Iris pigment epithelial cell (primary cell): ENCODE measurements at places on chromosomes 12 and 14.
A peak's percentile ranks its signal among the peaks of the same experiment; 100 is the strongest.

GRCh38 chr12:25957793-25958427, 572 bp upstream of the RASSF8 start:
- DNase-seq = peak; percentile 82

DNA sequence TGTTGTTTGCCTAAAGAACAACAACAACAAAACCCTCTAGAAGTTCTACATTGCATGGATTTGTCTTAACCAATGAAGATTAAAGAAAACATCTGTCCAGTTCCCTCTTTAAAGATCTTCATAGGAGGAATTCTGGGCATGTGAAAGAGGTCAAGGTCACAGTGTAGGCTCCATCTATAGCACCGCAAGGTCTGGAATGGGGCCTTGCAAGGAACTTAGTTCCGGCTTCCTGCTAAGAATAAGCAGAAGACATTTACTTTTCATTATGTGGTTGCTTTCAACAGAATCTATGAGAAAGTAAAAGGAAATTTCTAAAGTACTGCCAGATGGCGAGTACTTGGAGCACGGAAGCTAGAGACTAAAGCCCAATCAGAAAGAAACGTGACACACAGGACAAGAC, 57.2 kb upstream of the GNPNAT1 start:
- no peak for DNase-seq

- no peak for DNase-seq
These were observed 484.6 kb downstream of the AACS start for GRCh38 chr12:125549836-125550235.

DNA sequence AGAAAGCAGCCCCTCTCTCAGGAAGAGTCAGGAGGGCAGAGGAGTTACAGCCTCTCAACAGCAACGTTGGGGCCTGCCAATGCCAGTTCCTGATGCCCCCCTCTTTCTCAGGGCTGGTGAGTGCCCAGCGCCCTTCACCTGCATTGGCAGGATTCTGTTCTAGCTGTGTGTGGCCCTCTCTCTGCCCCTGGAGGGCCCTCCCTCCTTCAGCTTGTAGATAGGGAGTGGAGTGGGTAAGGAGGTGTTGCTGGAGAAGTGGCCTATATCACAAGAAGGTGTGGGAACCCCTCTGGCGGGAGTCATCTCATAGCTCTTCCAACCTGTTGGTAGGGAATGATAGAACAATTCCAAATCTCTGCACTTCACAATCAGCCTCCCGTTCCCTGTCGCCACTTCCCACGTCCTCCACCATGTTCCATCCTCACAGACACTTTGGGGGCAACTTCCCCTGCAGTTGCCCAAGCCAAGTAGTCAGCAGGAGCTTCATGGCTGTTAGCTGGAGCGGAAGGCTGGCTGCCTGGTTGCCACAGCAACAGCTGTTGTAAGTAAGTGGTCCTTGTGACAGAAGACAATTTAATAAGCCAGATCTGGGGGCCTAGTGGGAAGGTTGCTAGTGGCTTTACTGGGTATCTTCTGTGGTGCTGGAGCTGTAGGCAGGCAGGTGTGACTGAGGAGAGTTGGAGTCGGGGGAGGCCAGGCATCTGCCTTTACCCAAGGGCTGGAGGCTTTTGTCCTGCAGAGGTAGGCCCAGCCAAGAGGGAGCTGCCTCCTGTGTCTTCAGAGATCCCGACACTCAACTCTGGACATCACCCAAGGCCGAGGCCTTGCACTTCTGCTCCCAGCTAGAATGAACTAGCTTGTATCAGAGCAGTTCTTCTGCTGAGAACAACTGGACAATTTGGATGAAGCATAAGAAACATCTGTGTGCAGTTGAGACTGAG, 38.4 kb downstream of the GALNT16 start:
- DNase-seq = no peak

- DNase-seq = no peak
These were observed 8.9 kb downstream of the CLEC12A start for GRCh38 chr12:9980126-9980525.

GRCh38 chr14:75295061-75295461, 16.4 kb downstream of the FOS start:
- peak; percentile 56 for DNase-seq

GRCh38 chr14:41404126-41404525, 202.6 kb upstream of the LRFN5 start:
- DNase-seq = peak; percentile 6

DNA sequence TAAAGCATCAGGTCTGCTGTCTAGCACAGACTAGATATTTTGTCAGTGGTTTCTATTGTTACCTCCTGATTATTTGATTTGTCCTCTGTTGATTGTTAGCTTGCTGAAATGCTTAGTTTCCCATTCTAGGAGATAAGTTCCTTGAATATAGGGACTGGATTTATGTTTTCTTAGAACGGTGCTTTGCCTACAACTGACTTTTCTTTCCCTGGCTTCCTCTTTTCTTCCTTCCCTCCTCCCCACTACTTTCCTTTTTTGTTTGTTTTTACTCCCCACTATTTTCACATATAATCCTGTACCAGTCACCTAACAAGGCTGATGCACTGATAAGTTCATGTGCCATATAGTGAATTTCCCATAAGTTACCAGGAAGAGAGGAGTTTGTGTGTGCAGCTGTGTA, 58.5 kb upstream of the METAP2 start:
- no peak for DNase-seq

- no peak for DNase-seq
These were observed 205.8 kb upstream of the EEA1 start for GRCh38 chr12:93134893-93135285.

DNA sequence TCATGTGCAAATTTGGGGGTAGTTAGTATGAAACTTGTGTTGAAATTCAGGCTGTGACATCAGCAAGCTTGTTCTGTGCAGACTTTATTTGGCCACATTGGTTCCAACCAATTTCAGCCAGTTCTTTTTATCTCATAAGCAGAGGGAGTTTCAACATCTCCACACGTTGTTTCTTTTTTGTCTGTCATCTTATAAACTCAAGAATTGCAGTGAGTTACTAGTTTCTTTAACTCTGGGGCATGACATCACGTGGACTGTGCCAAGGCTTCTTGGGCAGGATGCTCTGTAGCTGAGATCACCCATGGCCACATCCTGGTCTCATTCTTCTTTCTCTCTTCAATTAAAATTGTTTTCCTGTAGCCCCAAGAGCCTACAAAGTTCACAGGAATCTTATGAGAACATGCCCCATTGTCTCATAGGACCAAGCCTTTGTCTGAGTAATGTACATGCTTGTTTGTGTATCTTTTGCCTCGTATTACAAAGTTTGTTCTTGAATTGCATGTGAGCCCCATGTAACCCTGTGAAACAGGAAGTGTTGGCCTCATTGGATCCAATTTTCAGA, 982.0 kb upstream of the TMEM132C start:
- peak; percentile 51 for DNase-seq

- DNase-seq = no peak
These were observed 254.0 kb upstream of the NOVA1 start for GRCh38 chr14:26851793-26852192.

GRCh38 chr14:29896354-29896821, 31.3 kb downstream of the PRKD1 start:
- no peak for DNase-seq

DNA sequence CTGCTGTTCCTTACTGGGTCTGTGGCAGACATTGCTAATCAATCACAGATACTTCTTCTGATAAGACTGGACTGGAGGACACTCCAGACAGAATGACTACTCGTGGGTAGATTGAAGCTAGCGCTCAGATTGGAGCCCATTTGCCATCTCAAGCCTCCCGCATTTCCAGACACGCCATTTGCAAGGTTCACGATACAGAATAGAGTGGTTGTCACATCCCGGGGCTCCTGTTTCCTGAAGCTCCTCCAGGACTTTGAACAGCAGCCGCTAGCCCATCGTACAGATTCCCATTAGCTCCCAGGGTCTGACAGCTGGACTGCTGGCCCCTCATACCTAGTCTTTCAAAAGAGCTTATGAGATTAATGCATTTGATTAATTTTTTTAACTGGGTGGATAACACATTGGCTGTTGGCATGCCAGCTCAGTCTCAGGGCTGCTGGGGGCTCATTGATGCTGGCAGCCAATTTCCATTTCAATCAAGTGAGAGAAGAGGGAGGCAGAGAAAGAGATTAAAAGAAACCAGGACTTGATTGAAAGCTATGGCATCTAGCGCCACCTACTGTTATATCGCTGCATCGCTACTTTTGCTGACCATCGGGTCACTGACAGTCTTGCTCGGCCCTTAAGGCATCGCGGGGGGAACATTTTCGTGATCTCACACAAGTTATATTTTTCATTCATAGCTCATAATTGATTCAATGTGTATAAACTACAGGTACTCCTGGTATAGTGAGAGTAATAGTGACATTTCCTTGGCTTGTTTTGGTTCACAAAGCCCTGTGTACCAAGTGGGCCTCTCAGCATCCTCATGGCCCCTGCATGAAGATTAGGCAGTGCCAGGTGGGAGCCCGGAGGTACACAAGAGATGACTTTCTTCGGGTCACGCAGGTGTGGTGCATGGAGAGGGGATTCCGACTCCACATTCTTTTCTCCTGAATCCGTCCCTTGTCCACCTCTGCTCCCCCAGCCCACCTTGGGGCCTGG, 78.6 kb downstream of the CCDC60 start:
- peak; percentile 59 for DNase-seq

DNA sequence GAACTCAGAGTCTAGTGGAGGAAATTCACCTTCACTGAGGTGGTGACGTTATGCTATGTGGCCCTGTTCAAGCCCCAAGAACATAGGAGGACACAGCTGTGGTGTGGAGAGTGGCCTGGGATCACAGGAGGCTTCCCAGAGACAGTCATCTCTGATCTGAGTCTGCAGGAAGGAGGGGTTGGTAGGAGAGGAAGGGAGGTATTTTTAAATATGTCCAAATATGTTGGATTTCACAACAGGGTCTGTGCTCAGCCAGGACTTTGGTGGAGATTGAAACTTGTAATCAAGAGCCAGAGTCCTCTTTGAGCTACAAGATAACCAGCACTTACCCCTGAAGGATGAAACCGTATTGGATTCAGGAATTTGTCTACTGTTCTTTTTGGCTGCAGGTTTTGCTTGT, 26.4 kb upstream of the MED13L start:
- peak; percentile 48 for DNase-seq

GRCh38 chr12:128644664-128645296, 179.0 kb downstream of the SLC15A4 start:
- no peak for DNase-seq

GRCh38 chr14:74217672-74218448, 21.4 kb upstream of the VSX2 start:
- peak; percentile 54 for DNase-seq

GRCh38 chr12:52268212-52268611, 6.2 kb upstream of the KRT86 start:
- DNase-seq = no peak

GRCh38 chr12:88433997-88434703, 146.1 kb downstream of the KITLG start:
- peak; percentile 44 for DNase-seq

- peak; percentile 75 for DNase-seq
These were observed 238.7 kb downstream of the AKAP6 start for GRCh38 chr14:32567543-32568384.

DNA sequence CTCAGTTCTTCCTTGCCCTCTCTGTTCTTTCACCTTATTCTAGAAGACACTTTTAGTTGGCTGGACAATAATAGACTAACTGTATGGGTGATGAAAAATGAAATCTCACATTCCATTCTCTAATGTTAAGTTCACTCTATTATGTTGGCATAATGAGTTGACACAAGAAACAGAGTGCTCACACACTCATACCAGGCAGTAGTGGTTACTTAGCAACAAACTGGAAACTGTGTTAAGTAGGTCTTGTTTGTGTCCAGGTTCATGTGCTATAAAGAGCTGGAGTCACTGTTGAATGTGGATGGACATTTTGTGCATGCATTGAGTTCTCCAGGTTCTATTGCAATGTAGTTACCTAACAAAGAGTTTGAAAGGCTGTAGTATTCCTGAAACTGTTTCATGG, 16.9 kb upstream of the PPP4R4 start:
- DNase-seq = no peak

DNA sequence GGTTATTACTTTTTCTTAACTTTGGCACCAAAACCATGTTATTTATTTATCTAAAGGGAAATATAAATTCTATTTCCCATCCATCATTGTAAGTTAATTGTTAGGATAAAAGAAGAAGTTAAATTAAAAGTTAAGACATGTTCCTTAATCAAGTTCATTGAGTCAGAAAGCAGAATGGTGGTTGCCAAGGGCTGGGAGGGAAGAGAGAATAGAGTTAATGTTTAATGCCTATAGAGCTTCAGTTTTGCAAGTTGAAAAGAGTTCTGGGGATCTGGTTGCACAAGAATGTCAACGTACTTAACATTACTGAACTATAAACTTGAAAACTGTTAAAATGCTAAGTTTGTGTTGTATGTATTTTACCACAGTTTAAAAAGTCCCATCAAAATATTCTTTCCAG, 63.2 kb upstream of the NR2C1 start:
- DNase-seq = no peak

DNA sequence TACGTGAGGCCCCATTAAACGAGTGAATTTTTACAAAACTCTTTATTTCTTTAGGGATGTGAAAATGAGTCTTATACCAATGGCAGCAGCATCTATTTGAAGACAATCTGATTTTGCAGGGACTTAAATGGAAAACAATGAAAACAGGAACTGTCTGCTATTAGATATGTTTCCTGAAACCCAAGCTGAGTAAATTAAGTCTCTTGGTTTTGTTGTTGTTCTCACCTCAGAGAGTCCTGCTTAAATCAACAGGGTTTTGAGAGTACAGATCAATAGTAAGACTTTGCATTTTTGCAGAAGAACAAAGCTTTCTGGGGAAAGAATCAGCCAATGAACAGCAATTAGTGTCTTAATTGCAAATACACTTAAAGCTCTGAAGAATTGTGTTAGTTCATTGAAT, 39.1 kb upstream of the LGR5 start:
- no peak for DNase-seq

GRCh38 chr12:70078161-70078560, 165.1 kb upstream of the CNOT2 start:
- DNase-seq = no peak

DNA sequence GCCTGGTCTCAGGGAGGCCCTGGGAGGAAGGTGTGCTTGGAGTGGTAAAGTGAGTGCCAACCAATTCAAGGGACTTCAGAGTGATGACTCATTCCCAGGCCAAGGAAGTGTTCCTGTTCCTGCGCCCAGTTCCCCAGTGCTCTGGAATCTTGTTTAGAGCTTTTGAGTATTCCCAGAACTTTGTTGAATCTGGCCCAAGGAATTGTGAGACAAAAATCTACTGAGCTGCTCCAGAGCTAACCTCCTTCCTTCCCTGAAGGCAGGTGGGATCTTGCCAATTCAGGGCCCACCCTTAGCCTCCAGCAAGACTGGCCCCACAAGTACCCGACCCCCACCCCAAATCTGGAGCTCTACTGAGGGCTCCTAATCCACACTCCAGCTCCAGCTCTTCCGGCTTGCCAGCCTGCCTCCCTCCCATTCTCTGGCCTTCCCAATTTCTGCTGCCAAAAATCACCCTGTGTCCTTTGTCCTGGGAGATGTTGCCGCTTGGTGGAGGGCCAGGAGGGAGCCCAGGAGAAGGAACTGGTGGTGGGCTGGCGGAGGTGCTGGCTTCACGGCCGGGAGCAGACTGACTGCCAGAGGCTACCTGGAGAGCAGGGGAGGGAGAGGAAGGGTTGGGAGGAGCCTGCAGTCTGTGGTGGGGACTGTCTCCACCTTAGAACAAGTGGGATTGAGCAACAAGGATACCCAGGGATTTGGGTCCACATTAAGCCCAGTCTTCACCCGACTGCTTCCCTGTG, 2.0 kb upstream of the ATN1 start:
- peak; percentile 66 for DNase-seq

GRCh38 chr12:115762936-115763335, 514.6 kb downstream of the MED13L start:
- DNase-seq = no peak
